ENCODE measurements at places on chromosomes 7 and 10. TPM values are rescaled to one million over a fixed set of nuclear protein-coding genes. Genes with fewer than 3 reads are reported as not detected.
A peak's percentile ranks its signal among the peaks of the same experiment; 100 is the strongest.

- DNase-seq = peak; percentile 44
Observed at GRCh38 chr7:22723181-22723601, 3.8 kb upstream of the IL6 start.

GRCh38 chr7:36723951-36724664, at the start of gene AOAH:
Gene AOAH (minus strand): TSS chr7:36724494. CDS start chr7:36724148, 346 bp downstream.
- peak; percentile 46 for DNase-seq

- DNase-seq = peak; percentile 9
Observed at GRCh38 chr7:143318661-143319060, 2.8 kb downstream of the CLCN1 start.

DNA sequence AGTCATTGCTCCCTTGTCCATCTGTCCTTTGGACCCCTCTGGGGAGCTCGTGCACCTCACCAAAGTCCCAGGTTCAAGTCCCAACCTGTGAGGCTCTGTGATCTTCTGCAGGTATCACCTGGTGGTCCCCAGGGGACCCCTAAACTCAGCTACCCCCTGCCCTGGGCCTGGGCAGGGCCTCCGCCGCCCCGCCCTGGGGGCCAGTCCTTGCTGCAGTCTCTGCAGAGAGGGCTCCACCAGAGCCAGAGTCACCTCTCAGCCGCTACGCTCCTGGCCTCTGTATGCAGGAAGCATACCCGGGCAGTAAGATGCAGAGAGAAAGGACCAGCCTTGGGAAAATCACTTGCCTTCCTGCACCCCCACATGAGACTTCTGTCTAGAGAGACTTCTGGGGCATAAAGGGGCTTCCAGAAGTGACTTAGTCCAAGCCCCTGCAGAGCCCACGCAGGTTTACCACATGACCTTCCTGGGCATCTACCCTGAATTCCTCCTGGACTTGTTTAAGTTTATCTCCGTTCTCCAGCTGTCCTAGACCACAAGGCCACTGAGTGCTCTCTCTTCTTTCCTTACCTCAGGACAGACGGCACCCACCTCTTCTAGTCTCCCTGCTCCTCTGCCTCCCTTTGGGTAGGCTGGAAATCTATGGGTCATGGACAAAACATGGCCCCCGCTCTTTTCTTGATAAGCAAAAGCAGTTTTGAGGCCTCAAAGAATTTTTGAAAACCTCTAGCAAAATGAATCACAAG, 21.2 kb downstream of the CALML5 start:
- DNase-seq = no peak

DNA sequence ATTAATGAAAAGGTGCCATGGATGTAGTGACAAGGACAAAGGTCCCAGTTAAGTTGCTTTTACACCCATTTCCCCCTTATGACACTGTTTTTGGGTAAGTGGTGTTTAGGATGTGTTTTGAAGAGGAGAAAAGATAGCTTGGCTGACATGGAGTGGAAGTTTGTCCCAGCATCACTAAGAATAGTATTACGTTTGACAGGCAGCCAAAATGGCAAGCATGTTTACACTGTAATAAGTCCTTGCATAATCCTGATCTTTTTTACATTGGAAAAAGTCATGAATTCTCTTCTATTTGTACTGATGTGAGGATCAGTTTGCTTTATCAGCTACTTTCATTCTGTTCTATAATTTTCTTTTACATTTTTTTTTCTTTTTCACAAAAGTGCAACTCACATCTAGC, 137.8 kb downstream of the CHRM2 start:
- DNase-seq = peak; percentile 44

DNA sequence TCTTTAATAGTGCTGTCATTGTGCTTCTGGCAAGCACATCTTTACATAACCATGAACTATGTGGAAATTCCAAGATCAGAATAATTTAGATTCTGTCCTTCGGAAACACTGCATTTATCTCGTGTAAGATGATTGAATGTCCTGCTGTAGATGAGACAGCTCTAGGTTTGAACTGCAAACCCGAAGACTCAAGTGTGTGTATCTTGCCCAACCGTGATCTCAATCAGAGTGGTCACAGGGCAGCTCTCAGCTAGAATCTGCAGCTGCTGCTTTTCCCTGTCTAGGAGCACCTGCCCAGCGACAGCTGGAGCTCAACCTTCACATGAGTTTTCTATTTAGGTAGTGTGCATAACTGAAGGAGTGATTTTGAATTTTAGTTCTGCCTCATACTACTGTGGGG, 17.5 kb upstream of the KIF20B start:
- no peak for DNase-seq

DNA sequence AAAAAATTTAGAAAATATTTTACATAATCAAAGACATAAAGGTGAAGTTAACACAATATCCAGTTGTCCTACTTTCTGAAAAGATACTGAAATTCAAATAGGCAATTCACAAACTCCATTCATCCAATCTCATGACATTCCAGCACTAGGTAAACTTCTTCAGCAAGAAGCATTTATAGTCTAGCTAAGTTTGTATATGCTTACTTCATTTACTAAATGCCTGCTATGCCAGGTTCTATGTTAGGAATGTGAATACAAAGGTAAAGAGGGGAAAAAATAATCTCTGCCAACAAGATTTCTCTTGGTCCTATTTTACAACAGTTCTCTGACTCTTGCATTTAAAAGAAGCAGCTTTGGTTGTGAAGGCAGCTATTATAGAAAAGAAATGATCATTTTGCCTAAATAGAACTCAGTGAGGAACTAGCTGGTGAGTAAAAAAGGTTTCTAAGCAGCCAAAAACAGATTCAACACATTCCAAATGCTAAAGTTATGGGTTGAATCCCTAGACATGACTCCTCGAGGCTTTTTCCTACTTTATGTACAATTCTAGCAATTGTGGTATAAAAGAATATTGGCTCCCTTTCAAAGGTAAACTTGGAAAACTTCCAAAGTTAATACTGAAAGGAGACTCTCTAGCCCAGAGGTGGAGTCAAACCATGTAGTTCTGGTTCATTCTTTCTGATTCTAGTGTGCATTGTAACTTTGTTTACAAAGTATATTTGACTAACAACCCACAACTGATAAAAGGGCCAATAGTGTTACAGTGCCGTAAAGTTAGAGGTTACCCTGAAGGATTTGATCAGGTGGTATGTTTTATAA, 30.9 kb upstream of the KLHL7 start:
- no peak for DNase-seq

DNA sequence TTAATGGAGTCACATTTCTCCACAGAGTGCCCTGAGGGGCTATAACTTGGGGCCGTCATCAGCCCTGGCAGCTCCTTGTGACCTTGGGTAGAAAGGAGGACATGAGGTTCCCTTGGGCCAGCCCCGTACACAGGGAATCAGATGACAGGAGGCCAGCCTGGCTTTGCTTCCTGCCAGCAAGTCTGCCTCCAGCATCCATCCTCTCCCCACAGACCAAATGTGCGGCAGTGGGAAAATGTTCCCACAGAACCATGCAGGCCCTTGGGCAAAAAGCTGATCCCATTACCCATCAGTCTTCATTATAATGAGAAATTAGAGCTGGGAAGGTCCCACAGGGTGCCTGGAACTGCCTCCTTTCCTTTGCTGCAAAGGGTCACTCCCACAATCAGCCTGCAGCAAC, 908.3 kb downstream of the GRID1 start:
- no peak for DNase-seq

GRCh38 chr7:36473454-36474282, 84.0 kb downstream of the ANLN start:
- no peak for DNase-seq

- no peak for DNase-seq
Observed at GRCh38 chr10:119308551-119309422, 101.4 kb downstream of the GRK5 start.

DNA sequence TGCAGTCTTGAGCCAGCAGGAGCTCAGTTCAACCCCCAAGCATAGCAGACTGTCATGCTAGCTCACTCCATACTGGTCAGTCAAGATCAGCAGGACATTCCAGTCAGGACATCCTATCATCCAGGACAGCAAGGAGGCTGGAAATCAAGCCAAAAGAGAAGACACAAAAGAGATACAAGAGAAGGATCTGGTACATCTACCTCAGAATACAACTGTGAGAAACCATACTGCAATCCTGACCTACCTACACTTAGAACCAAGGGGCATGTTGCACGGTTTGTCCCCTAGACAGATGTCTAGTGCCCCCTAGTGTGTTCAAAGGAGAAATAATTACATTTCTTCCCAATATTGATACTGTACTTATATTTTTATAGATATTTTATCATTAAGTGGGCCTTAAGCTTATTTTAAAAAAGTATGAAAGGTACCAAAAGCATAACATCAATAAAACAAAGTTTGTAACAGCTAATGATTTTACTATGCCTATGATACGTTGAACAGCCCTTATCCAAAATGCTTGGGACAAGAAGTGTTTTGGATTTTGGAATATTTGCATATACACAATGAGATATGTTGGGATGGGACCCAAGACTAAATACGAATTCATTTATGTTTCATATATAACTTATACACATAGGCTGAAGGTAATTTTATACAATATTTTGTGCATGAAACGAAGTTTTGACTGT, 26.7 kb downstream of the ERCC6 start:
- no peak for DNase-seq

DNA sequence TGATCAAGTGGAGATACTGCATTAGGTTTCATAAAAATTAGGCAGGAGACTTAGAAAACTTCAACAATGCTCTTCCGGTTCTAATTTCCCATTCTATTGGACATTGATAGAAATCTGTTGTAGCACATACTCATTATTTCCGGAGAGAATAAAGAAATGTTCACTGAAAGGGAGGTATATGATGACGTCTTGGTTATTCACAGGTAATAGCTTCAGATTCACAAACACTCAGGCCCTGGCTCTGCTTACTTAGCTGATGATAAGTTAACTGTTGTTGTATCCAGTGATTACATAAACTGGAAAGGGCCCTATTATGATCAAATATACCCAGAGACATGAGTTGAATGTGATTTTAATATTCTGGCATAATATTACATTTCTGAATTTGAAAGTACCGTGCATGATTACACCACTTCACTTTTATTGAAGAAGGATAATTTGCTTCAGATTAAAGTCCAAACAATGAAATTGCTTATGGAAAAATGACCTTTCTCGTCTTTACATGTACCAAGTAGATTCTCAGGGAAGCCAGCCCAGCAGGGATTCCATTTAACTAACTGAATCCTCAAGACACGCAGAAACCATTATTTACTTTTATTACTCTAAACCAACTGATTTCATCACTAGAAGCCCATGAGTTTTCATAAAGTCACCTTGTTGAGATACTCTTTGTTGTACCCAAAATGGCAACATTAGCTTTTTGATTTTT, 288.0 kb upstream of the PITRM1 start:
- no peak for DNase-seq

DNA sequence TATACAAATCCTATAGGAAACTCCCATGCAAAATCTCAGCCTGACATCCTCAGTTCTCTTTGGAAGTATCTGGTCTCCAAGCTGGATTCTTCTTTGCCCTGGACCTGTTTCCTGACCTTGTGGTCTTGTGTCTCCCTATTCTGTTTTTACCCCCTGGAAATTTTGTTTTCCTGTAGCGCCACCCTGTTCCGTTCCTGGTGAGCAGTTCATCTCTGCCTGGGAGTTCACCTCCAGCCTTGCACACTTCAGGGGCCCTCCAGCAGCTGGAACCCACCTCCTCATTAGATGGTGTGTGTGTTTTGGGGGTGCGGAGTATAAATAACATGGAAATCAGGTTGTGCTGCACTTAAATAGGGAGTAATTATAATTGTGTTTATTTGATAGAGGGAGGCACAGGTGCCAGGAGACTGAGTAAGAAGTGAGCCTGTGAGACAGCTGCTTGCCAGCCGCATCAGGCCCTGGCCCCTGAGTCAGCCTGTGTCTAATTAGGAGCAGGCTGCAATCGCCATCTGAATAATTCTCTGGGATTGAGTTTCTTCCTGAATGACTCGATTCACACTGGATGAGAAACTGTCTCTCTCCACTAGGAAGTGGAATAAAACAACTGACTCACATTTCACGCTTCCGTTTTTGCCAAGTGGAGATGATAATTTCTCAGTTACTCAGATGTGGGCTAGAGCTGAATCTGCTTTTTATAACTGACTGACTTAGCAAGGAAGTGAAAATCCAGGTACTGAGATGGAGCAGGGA, 69.4 kb upstream of the HECTD2 start:
- DNase-seq = peak; percentile 87

DNA sequence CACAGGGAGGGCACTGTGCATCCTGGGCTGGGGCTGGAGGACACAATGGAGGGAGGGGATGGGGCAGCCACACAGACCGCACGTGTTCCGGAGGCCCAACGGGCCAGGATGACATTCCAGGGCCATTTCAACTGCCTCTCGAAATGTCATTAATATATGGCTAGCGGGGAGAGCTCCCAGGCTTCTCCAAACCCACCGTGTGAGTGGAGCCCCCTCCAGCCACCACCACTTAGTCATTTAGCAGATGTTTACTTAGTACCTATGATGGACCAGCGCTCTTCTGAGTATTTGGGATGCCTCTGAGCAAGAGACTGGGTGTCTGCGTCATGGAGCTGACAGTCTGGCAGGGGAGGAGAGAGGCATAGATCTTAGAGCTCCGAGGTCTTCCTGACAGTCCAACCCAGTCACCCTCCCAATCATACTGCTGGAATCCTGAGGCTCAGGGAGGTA, 107.3 kb downstream of the ZMIZ1 start:
- no peak for DNase-seq

- no peak for DNase-seq
Observed at GRCh38 chr7:75854233-75854632, 24.6 kb upstream of the RHBDD2 start.

DNA sequence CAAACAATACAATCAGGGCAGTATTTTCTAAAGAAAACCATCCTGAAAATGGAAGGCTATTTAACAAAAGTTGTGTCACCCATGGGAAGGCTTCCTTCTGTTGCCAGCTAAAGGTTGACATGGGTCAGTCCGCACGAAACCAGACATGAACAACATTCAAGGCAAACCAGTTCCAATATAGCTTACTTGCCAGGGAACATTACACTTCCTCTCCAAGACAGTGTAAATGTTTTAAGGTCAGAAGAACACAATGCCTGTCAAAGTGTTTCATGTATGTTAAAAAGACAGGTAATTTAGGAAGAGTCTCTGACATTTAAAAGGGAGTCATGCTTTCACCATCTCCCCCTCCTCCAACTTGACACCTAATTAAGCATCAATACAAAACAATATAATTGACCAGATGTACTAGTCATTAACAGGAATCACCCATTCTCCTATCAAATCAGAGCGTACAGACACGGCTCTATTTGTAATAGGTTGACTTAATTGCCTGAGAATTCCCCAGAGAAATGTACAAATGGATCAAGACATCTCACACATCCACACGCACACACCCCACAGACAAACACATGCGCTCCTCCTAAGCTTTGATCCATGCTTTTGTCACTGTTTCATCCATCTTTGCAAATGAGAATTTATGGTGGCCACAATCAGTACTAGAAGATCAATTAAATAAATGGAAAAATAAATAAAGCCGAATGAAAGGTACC, 69.5 kb downstream of the CACNA2D1 start:
- DNase-seq = peak; percentile 6

The CNOT4 gene
- polyA plus RNA-seq = 26.1 TPM

The CCZ1 gene
- 58.7 TPM for polyA plus RNA-seq

The PTPRZ1 gene
- polyA plus RNA-seq = 5.5 TPM

The SLC16A9 gene
- polyA plus RNA-seq = 4.7 TPM

The DNAH11 gene
- 0.50 TPM for polyA plus RNA-seq

The SLC26A3 gene
- polyA plus RNA-seq = 0.17 TPM

The MRPS24 gene
- polyA plus RNA-seq = 71.0 TPM
